Activated CD8-positive, alpha-beta memory T cell treated with anti-CD3 and anti-CD28 coated beads for 1 hour (primary cell): ENCODE measurements at places on chromosomes 3 and 15.

DNA sequence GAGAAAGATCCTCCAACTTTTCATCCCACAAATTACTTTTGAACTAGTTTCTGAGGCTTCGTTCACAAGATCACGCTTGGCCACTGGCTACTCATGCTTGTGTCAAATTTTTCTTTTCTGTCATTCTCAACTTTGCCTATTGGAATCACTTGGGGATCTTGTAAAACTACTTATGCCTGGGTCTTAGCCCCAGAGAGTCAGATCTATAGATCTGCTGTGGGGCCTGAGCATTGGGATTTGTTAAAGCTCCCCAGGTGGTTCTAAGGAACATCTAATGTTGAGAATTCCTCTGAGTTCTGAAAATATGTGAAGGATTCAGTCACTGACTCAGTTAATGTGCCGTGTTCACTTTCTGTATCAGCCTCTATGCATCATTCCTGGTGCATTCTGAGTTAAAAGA, 71.7 kb upstream of the VGLL3 start:
- no peak for DNase-seq

DNA sequence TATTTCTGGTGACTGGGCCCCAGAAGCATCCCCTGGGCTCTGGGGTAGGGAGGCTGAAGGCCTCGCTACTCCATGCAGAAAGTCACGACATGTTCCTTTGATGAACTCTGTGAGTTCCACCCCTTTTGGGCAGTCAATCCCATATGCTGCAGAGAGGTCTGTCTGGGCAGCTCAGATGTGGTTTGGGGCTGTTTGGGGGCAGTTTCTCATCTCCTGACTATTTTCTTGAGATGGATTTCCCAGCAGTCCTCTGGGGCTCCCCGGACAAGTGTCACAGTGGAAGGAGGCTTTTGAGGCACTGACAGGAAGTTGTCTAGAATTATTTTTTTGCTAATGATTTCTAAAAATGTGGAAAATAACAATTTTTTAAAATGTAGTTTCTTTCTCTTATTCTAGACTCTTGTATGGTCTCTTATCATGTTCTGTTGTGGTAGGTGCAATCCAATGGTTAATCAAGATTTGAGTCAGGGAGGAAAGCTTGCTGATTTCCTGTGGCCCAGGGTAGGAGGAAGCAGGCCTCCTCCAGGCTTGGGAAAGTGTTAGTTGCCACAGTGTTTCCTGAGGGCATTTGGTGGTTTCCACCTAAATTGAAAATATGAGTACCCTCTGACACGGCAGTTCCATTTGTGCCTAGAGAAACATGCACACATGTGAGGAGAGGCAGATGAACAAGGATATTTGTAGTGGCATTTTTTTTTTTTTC, 19.9 kb upstream of the TATDN2 start:
- no peak for DNase-seq

- DNase-seq = no peak
Measured at GRCh38 chr3:147090461-147090860, 315.9 kb downstream of the ZIC4 start.

DNA sequence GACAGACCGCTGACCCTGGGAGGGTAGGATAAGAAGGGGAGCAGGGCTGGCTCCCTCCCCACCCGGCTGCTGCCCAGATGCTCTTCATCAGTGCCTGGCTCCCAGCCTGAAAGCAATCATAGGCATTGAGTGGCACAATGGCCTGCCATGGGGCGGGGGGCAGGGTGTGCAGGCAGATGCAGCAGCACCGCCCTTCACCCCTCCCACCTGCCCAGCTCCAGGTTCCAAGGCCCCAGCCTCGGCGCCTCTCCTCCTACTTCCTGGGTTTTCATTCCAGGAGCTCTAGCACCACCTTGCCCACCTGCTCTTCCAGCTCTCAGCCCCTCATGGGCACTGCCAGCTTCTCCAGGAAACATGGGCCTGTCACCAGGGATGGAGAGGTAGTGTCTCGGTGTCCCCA, 101.7 kb downstream of the MEGF11 start:
- no peak for DNase-seq

DNA sequence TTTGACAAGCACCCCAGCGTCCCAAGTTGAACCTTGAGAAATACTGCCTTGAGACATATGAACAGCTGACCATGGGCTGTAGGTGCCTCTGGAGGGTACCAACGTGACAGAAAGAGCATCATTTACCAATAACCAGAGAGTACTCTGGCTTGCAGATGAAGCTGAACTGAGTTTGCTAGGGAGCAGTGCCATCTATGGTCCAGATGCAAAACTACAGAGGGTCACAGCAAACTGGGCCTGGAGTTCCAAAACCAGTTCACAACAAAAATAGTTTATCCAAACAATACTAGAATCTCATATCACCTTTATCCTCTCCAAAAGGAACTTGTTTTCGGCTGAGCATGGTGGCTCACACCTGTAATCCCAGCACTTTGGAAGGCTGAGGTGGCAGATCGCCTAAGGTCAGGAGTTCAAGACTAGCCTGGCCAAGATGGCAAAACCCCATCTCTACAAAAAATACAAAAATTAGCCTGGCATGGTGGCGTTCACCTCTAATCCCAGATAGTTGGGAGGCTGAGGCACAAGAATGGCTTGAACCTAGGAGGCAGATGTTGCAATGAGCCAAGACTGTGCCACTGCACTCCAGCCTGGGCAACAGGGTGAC, 69.3 kb downstream of the CHAC1 start:
- peak; percentile 8 for DNase-seq

GRCh38 chr3:137194301-137194700, 236.5 kb downstream of the IL20RB start:
- no peak for DNase-seq

DNA sequence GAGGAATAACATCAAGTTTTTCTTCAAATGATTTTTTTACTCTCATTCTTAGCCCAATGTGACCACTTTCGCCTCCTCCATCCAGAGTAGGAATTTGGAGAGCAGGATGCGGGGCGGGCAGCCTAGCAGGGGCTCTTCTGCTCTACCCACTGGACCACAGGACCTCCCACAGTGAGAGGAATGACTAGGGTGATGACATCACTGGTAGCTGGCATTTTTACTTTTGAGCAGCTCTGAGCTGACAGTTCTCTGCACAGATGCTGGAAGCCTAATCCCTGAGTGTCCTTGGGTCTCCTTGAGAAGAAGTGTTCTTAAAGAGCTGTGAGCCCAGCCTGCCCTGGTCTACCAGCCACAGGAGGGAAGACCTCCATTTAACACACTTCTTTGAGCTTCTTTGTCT, 1.4 kb upstream of the HCN4 start:
- no peak for DNase-seq

GRCh38 chr3:126245811-126246727, 65.7 kb upstream of the ALDH1L1 start:
- DNase-seq = no peak

DNA sequence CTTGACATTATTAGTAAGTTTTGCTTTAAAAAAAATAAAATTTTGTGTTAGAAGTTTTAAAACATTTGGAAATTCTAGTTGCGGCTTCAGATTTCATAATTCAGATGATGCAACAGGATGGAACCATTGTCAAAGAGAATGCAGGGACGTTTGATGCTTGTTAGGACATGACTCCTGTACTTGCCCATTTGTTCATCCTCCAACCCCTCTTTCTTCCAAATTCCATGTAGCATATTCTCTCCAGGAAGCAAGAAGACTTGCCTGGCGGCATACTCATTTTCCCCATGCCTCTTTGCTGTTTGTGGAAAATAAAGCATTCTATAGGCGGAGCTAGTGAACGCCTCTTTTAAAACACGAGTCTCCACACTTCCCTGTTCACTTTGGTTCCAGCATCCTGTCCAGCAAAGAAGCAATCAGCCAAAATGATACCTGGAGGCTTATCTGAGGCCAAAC, at the start of gene CSTA:
TSS of gene CSTA (plus strand) at position 378 of the 453 bp plus-strand sequence. CDS start at position 423, 45 bp downstream.
- DNase-seq = no peak

- no peak for DNase-seq
Measured at GRCh38 chr3:53744351-53744750, 101.9 kb downstream of the CHDH start.

DNA sequence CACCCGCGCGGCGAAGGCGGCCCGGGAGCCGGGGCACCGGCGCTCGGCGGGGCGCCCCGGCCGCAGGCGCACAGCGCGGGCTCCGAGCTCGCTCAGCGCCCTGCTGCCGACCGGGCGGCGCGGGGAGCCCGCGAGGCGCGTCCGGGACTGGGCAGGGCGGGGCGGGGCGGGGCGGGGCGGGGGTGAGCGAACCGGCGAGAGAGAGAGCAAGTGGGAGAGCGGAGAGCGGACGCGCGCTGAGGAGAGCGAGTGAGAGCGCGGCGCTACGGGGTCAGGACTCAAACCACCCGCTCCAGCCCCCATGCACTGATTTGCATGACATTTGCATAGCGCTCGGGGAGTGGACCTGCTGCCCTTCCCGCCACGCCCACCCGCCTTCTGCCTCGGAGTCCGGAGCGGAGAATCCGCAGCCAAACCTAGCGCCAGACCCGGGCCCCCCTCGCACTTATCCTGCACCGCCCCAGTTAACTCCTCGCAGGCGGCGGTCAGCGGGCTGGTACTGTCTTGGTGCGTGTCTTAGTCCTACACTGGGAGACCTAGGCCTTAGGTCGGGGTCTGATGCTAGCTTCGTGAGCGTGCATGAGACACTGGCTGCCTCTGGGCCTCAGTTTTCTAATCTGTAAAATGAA, at the start of gene MYLK:
TSS of gene MYLK (minus strand) at position 130 of the 629 bp plus-strand sequence. CDS start 90,491 bp downstream, outside the sequence.
- no peak for DNase-seq

DNA sequence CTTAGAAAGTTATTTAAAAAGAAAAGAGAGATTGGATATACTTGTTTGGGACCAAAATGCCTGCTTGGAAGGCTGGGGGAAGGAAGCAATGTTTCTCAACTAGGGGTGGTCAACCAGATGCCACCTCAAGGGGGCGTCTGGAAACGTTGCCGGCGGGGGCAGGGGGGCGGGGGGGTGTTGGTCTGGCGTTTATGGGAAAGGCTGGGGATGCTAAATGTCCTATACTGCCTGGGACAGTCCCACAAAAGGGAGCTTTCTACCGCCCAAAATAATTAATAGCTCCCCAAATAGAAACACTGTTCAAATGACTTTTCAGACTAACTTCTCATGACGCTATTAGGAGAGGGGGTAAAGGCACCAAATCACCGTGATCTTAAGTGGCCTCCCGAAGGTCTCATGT, 2.2 kb downstream of the POLG start:
- no peak for DNase-seq

GRCh38 chr3:14124223-14124614, 451 bp downstream of the CHCHD4 start:
- no peak for DNase-seq
